ENCODE measurements at places on chromosomes 5 and 9. TPM values are rescaled to one million over a fixed set of nuclear protein-coding genes. Genes with fewer than 3 reads are reported as not detected.

C5orf52 gene
- not detected for total RNA-seq

TRIO gene
- total RNA-seq, result 186 TPM

LPCAT1 gene
- 25.1 TPM for total RNA-seq

DNA sequence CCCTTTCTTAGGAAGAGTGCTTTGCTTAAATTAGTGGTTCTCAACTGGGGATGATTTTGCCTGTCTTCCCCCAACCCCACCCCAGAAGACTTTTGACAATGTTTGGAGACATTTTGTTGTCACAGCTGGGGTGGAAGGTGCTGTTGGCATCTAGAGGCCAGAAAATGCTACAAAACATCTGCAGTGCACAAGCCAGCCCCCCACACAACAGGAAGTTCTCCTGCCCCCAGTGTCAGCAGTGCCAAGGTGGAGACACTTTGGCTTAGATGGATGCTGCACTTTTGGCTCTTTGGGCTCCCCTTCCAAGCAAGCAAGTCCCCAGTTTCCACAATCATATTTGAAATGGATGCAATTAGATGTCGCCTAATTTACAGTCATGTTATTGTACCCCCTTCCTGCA lies 2.7 kb downstream of the HEMGN start:
- no peak for DNase-seq

C5orf58 gene
- not detected for total RNA-seq

CA9 gene
- 2.2 TPM for total RNA-seq

- no peak for DNase-seq
Observed at GRCh38 chr5:149801307-149801990, 71.3 kb downstream of the PPARGC1B start.

DNA sequence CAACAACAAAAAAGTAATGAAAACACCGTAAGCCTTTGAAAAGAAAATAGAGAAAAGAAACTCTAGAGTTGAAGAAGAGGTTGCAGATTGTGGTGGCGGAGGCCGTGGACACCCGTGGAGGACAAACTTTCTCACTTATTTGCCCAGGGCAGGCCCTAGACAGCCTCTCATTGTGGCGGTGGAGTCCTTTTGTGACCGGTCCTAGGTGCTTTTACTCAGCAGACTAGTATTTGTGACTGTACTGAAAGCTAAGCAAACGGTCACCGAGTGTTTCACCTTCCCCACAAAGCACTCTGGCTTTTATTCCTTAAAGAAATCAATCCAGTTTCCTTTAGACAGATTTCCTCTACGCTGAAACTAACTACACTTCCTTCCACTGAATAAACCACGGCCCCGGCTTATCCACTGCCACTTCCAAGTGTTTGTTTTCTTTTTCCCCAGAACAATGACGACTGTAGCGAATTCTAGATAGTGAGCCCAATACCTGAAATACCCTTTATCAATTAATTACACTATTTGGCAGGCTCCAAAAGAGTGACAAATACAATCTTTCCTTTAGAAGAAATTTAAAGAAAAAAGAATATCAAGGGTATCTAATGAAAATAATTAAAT lies 210.2 kb upstream of the TARS1 start:
- no peak for DNase-seq

- peak; percentile 85 for DNase-seq
Observed at GRCh38 chr9:110620726-110621125, 41.2 kb upstream of the SVEP1 start.

- no peak for DNase-seq
Observed at GRCh38 chr9:29701559-29701958, 2128.3 kb upstream of the C9orf72 start.

DNA sequence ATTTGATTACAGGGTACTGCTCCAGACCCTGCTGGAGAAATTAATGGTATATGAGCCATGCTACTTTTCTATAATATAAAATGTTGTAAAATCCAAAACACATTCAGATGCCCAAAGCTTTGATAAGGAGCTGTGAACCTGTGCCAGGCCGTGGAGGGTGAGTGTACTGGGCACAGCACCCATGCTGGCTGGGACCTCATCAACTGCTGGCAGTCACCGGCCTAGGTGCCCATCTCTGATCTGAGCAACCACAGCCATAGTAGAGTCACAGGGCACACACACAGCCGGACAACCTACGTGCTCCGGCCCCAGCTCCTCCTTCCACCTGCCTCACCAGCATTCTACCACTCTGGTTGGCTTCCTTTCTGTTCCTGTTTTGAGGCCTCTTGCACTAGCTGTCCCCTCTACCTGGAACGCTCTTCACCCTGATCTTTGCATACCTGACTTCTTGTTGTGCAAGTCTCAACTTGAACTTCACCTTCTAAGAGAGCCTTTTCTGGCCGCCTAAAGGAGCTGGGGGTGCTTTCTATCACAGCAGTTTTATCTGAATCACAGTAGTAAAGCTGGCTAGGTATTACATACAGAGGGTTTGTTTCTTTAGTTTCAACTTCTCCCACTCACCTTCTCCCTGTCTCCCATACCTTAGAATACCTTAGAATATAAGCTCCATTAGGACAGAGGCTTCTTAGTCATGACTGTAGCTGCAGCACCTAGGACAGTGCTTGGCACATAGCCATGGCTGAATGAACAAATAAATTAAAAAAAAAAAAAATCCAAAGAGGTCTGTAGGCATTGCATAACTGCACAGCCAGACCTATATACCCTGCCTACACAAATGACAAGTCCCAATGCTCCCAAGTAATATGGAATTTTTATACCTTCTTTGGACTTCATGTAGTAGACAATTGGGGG lies 51.7 kb downstream of the MED27 start:
- no peak for DNase-seq

FST gene
- 58.7 TPM for total RNA-seq

DNA sequence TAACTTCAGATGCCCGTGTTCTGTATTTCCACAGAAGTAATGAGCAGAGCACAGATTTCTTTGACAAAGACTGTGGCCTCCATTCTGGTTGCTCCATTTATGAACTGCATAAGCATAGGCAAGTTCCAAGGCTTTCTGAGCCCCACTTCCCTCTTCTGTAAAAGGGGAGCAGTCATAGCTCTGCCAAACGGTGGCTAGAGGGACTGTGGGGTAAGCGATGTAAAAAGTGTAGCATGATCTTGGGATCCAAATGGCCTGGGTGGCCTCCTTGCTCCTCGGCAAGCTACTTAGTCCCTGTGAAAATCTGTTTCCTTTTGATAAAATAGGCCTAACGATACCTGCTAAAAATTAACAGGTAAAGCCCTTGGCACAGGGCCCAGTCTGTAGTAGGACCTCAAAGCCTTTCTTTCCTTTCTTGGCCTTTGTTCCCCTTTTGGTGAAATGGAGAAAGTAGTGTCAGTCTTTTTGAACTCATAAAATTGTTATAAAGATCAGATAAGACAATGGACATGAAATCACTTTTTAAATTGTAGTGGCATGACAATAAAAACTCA lies 646.6 kb downstream of the ACTL7B start:
- no peak for DNase-seq

DNA sequence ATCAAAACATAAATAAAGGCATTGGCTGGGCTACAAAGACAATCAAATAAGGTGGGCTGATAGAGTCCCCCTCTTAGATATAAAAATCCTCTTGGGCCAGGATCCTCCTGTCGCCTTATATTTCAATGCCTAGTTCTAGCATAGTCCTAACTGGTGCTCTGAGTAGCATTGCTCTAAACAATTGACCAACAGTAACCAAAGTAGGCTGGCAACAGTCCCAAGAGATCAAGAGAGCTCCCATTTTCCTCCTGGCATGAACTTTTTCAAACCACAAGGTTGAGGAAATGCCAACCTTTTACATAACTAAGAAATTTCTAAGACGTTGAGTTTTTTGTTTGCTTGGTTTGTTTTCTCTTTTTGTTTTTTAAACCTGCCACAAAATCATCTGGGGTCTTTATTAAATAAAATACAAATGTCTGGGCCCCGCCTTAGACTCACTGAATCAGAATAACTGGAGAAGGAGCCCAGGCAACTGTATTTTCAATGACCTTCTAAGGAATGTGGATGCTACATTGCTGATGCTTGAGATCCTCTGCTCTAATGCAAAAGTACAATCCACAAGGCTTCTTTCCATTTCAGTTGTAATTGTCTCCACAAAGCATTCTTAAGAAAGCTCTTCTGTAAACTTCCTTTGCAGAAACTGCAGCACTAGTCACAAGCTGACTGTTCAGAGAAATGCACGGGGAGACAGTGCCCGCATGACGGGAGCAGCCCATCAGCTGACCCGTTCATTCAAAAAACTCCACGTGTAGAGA lies 2.9 kb downstream of the SLC45A2 start:
- DNase-seq, result no peak

ELOVL7 gene
- 12.9 TPM for total RNA-seq

ACTL7B gene
- not detected for total RNA-seq

PCDHA5 gene
- 0.20 TPM for total RNA-seq

GRCh38 chr9:116987721-116988485 lies 300.8 kb downstream of the TRIM32 start:
- DNase-seq, result no peak

ZFP37 gene
- total RNA-seq, result 5.5 TPM

- no peak for DNase-seq
Observed at GRCh38 chr5:159759791-159760290, 156.4 kb upstream of the ADRA1B start.

DNA sequence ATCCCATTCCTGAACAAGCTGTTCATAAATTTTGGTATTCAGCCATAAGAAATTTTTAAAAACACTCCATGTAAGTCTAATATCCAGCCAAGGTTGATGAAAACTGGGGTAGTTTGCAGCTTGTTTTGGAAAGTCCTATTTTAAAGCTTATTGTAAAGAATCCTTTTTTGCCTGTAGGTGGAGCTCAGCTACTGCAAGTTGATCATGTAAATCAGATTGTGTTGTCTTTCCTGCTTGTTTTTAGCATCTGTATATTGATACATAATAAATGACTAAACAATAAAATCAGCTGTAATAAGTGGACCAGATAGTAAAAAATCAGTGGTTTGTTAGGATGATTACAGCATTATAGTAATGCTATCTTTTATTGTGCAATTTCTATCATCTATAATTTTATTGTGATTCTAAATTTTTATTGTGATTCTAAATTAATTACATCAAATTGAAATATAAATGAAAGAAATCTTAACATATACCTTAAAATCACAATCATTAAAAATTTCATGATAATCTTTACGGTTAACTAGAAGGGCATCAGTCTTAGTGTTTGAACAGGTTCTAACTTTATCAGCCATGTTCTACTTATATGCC lies 42.4 kb downstream of the CWC27 start:
- peak; percentile 39 for DNase-seq

PHF24 gene
- total RNA-seq, result 0.49 TPM

NINJ1 gene
- total RNA-seq, result 19.6 TPM

GRCh38 chr5:137470111-137470920 lies 28.8 kb downstream of the SPOCK1 start:
- no peak for DNase-seq

IL31RA gene
- total RNA-seq, result 13.2 TPM

DNA sequence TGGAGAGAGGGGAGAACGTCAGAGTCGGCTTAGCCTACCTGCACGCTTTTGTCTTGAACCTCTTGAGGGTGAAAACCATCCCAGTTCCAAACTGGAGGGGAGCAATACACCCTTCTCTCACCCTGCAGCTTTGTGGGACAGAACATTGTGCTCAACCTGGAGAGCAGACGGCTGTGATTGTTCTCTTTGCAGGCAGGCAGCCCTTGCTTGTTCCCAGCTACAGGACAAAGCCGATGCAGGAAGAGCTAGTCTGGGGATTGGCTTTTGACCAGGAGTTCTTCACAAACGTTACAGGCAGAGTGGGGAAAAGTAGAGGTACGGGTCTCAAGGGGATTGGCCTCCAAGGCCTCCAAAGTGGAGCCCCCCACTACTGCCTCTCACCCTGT lies 33.9 kb upstream of the ARHGAP26 start:
- no peak for DNase-seq

ZFP2 gene
- 1.9 TPM for total RNA-seq

- peak; percentile 63 for DNase-seq
Observed at GRCh38 chr5:96876292-96876850, at the start of gene ERAP2. Gene ERAP2, plus strand, starts transcription at chr5:96876500. Its CDS starts 3,186 bp downstream, at chr5:96879686.

DNA sequence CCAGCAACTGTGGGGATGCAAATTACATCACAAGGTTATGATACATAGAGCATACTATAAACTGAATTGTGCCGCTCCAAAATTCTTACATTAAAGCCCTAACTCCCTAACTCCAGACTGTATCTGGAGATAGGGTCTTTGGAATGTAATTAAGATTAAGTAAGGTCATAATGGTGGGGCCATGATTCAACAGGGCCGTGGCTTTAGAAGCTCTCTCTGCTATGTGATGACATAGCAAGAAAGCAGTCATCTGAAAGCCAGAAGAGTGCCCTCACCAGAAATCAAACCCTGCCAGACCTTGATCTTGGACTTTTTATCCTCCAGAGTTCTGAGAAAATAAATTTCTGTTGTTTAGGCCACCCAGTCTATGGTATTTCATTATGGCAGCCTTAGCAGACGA lies 123.9 kb downstream of the FBXL17 start:
- no peak for DNase-seq

KCNIP1 gene
- 2.5 TPM for total RNA-seq

PHYHD1 gene
- total RNA-seq, result 13.5 TPM

GRCh38 chr5:38751103-38751502 lies 94.7 kb upstream of the OSMR start:
- DNase-seq, result no peak

DNA sequence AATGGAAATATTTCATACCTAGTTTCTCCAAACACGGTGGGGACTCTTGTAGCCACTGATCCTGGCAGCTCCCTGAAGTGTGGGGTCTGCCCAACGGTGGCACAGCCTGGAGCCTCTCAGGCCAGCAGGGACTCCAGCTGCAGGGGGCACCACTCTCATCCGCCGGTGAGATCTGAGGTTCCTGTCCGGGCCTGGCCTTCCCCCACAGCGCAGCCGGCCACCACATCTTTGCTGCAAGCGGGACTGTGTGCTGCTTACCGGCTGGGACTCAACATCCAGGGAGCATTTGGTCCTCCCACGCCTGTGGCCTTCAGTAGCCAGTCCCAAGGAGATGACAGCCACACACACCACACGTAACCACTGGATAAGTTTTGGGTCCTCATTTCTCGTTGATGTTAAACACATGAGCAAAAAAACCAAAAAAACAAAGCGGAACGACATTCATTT lies 7.7 kb upstream of the NKX2-5 start:
- DNase-seq, result no peak

ZCCHC9 gene
- 22.7 TPM for total RNA-seq

Data from skin of body (tissue), 3 donors.